ENCODE measurements at places on chromosomes 6 and 20. TPM values are rescaled to one million over a fixed set of nuclear protein-coding genes. Genes with fewer than 3 reads are reported as not detected.

GRCh38 chr6:143053856-143054255 is 6.8 kb upstream of the AIG1 start:
- no peak for DNase-seq

Gene RNF182
- total RNA-seq: 0.25 TPM

DNA sequence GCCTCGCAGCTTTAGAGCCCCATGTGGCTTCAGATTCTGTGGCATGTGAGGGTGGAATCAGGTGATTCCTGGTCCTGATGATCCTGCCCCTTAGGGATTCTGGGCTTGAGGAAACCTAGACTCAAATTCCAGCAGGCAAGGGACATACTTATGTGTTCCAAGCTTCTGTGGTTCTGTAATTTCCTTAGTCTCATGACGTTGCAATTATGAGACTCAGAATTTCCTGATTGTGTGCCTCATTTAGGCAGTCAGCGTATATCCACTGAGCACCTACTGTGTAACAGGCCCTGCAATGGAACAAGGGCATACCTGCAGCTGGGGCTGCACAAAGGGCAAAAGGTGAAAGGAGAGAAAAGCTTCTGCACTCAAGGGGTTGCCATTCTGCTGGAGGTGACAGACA is 11.6 kb upstream of the BPIFB4 start:
- DNase-seq: no peak

GRCh38 chr6:44542401-44543116 is 155.1 kb downstream of the CDC5L start:
- DNase-seq: no peak

DNA sequence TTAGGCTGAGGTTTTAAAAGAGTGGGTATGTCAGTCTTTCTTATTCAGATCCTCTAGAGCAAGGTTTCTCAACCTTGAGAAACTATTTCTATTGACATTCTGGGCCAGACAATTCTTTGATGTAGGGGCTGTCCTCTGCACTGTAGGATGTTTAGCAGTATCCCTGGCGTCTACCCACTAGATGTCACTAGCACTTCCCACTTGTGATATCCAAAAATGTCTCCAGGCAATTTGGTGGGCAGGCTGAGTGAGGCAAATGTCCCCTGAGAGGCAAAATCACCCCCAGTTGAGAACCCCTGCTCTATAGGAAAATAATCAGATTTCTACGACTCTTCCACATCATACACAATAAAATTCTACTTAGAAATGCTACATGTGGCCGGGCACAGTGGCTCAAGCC is 7.7 kb upstream of the ZKSCAN8 start:
- DNase-seq: no peak

DNA sequence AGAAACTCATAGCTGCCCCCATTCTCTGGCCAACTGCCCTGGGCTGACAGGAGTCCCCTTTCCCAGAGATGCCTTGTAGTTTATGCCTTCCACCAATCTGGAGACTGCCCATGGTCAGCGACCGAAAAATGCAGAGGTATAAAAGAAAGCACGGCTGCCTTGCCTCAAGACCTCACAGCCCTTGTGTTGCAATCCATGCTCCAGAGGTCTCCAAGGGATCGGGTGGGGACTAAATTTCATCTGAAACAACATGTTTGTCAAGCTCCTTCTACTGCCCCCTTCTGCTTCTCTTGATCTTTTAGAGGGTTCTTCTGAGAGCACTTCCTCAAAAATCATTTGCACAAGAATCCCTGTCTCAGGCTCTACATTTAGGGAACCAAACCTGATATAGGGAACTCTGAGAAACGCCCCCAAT is 128.8 kb downstream of the PLCB1 start:
- no peak for DNase-seq

DNA sequence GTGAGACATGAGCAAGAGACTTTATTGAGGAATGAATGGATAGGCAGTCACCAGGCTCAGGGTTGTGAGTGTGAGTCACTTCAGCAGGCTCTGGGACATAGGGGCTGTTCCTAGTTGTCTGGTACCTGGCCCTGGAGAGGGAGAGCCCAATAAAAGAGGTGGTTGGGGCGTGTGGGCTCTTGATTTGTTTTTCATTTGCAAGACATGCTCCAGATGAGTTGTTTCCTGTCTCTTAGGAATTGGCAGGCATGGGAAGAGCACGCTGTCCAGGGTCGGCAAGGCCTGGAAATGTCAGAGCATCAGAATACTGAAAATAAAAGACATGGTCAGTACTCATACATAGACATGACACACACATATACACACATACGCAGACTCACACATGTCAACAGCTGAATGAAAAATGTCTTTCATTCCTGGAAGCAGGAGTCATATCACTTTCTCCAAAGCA is 166.3 kb upstream of the SULF2 start:
- peak; percentile 7 for DNase-seq

GRCh38 chr20:4062721-4063606 is 47.6 kb upstream of the RNF24 start:
- DNase-seq: no peak

Gene HLA-DOA
- not detected for total RNA-seq

- no peak for DNase-seq
These were observed 31.0 kb upstream of the PRL start for GRCh38 chr6:22327881-22328280.

- DNase-seq: no peak
These were observed 14.2 kb upstream of the FAM162B start for GRCh38 chr6:116779573-116780164.

DNA sequence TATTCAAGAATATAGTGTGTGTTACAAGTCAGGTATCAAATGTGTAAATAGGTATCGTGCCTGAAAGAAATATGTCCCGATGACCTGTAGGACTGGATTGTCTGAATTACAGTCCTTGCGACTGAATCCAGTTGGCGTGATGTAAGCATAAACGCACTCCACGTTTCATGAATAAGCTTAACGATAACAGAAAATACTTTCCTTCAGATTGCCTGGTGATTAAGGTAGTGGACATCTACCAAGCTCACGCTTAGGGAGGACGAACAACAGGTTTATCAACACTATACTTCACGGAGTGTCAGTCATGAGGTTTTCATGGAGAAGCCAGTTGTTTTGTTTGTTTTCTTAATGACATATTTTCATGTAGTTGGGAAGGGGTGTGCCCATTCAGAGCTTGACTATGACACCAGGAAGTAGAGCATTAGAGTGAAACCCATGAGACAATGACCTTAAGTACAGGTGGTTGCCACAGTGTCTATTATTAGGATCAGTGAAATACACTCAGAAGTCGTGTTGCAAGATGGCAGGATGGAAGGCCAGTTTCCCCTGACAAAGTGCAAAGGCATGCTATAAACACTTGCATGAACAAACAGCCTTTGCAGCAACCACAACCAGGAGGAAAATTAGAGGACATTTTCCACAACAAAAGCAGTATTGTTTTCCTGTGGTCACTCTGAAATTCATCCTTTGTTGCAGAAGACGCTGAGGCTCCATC is 305.8 kb upstream of the PRDM1 start:
- no peak for DNase-seq

Gene EDN3
- not detected for total RNA-seq

Gene HDGFL1
- not detected for total RNA-seq

DNA sequence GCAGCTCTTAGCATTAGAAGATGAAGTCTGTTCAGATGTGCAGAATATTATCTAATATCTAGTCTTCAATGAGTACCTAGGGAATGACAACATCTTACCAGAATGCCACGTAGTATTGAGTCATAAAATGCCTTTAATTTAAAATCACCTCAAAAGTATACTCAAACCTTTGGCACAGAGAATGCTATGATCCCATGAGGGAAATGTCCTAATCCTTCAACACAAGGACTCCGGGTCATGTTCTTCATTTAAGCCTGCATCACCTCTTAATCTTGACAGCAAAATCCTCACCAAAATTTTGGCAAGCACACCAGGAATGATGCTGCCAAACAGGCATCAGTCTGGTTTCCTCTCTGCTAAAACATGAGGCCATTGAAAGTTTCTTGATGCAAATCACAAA is 23.6 kb upstream of the MARCKS start:
- no peak for DNase-seq

Gene ARMH2
- total RNA-seq: not detected

DNA sequence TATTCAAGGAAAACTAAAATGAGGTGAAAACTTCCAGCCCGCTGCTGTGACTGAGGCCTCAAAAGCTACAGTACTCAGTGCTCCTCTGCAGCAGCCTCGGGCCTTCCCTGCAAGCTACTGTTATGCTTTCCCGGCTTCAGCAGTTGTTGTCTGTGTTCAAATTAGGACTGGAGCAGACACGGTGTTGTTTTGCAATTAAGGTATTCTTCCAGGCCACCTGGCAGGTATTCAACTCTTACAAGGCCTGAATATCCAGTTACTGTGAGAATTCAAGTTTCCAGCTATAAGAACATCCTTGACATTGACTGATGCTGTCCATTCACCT is 10.7 kb downstream of the TXNDC5 start:
- DNase-seq: no peak

Gene SLC52A3
- not detected for total RNA-seq

GRCh38 chr20:43971267-43971666 is 56.6 kb downstream of the TOX2 start:
- DNase-seq: no peak

Gene AVP
- not detected for total RNA-seq

GRCh38 chr6:131027326-131027725 is 35.7 kb downstream of the EPB41L2 start:
- DNase-seq: no peak

DNA sequence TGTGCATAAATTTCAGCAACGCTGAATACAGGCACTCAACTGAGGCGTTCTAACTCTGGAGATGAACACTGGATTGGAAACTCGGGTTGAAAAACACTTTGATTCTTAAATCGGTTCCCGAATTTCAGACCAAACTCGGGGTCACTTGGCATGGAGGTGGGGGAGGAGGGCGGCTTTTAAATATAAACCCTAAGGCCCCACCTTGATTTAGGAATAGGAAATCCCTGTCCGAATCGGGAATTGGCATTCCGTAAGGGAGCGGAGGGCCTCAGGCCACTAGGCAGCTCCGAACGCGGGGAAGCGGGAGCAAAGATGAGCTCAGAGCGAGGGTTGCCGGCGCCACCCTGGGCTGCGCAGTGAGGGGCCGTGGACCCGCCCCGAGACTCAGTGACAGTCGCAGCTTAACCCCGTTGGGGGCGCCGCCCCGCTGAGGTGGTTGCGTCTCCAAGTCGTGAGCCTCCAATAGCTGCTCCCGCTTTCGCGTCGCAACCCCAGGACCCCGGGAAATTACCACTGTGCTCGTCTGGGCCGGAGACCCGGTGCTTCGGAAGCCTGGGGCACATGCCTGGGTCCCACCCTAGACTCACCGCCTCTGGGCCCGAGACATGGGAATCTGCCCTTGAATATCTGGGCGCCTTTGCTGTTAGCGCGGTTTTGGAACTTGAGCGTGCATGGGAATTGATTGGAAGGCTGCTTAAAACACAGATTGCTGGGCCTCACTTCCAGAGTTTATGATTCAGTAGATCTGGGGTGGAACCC is 4.6 kb upstream of the SIM1 start:
- DNase-seq: no peak

- no peak for DNase-seq
These were observed 152.4 kb downstream of the SOBP start for GRCh38 chr6:107642095-107642860.

Gene POPDC3
- 2.4 TPM for total RNA-seq

DNA sequence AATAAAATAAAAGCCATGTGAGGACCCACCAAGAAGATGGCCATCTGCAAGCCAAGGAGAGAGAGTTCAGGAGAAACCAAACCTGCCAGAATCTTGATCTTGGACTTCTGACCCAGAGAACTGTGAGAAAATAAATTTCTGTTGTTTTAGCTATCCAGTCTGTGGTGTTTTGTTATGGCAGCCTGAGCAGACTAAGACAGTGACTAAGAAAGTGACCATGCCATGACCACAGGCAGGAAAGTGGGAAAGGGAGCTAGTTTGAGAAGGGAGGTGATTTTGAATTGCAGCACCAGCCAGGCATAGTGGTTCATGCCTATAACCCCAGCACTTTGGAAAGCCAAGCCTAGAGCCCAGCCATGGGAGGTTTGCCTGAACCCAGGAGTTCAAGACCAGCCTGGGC is 21.9 kb upstream of the C6orf62 start:
- DNase-seq: no peak

DNA sequence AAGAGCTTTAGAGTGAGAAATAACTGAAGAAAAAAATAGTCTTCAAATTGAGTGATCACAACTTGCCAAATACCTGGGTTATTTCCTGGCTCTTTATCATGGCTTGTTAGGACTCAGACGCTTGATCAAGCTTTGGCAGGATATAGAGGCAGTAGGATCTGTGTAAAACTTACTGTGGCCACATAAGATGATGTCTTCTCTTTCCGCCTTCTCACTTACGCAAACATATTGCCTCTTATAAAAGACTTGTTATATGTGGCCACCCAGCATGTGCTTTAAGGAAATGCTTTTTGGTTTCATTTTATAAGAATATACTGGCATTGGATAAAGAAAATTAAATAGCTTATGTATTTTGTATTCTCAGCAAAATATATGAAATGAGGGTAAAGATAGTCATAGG is 101.8 kb upstream of the AKIRIN2 start:
- no peak for DNase-seq

DNA sequence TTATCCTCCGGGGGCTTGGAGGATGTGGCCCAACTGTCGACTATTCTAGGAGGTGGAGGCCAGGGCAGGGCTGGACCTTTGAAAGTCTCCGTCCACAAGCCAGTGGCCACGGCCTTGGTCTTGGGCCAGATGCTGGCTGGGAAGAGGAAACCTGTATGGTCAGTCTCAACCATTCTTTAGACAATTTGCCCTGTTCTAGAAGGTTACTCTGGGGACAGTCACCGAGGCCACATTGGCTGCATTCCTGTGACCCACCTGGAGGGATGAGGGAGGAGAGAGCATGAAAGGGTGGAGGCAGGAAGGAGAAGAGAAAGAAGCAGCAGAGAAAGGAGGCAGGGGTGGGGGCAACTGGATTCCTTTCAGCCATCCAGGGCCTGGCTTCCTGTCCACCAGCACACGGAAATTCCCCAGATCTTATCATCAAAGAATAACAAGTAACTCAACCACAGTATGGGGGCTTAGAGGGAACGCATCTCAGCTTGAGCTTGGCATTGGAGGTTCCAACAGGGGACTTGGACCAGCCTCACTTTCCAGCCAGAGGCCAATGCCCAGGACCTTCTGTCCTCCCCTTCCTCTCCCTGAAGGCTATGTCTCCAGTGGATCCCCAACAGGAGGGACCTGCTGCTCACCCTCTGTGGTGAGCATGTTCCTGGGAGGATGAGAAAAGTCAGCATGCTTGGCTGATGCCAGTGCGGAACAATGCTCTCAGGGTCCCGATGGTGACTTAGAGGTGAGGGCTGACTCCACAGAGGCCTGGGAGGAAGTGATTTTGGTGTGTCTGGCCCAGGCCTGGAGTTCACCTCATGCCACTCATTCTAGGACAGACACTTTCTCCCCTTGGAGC is 30.4 kb downstream of the TGM2 start:
- peak; percentile 88 for DNase-seq

Gene TCF15
- 0.07 TPM for total RNA-seq

DNA sequence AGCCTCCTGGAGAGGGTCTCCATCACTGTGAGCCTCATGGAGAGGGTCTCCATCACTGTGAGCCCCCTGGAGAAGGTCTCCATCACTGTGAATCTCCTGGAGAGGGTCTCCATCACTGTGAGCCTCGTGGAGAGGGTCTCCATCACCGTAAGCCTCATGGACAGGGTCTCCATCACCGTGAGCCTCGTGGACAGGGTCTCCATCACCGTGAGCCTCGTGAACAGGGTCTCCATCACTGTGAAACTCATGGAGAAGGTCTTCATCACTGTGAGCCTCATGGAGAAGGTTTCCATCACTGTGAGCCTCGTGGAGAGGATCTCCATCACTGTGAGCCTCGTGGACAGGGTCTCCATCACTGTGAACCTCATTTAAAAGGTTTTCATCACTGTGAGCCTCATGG is 140.0 kb downstream of the ERMARD start:
- DNase-seq: no peak

Measured in pulmonary artery endothelial cell (primary cell).